Skeletal muscle cell (primary cell): ENCODE measurements at places on chromosomes 3 and 15.

GRCh38 chr3:192129586-192129985 is 597.8 kb downstream of the FGF12 start:
- no peak for DNase-seq

GRCh38 chr3:11634081-11634635 is 9.6 kb downstream of the VGLL4 start:
- no peak for DNase-seq

- DNase-seq: no peak
These were observed 345.2 kb downstream of the VGLL3 start for GRCh38 chr3:86645756-86646155.

DNA sequence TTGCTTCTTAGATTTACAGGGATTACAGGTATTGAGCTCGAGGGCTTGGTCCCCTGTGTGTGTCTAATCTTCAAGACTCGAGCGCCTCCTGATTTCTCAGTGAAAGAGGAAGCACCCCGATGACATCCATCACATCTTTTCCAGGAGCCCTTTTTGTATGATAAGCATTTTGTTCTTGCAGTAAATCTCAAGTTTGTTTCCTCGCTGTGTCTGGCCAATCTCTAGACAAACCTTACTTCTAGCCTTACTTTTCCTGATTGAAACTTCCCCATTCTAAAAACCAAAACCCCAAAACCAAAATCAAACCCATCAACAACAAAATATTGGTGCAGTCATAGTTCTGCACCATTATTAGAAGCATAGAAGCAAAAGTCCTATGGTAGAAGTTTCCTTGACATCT is 286.0 kb downstream of the NFKBIZ start:
- no peak for DNase-seq

- DNase-seq: no peak
These were observed 382.9 kb downstream of the OTOL1 start for GRCh38 chr3:161879470-161879869.

- no peak for DNase-seq
These were observed 85.9 kb upstream of the CSPG5 start for GRCh38 chr3:47664519-47664918.

GRCh38 chr3:65587650-65588439 is 450.9 kb downstream of the MAGI1 start:
- DNase-seq: no peak

DNA sequence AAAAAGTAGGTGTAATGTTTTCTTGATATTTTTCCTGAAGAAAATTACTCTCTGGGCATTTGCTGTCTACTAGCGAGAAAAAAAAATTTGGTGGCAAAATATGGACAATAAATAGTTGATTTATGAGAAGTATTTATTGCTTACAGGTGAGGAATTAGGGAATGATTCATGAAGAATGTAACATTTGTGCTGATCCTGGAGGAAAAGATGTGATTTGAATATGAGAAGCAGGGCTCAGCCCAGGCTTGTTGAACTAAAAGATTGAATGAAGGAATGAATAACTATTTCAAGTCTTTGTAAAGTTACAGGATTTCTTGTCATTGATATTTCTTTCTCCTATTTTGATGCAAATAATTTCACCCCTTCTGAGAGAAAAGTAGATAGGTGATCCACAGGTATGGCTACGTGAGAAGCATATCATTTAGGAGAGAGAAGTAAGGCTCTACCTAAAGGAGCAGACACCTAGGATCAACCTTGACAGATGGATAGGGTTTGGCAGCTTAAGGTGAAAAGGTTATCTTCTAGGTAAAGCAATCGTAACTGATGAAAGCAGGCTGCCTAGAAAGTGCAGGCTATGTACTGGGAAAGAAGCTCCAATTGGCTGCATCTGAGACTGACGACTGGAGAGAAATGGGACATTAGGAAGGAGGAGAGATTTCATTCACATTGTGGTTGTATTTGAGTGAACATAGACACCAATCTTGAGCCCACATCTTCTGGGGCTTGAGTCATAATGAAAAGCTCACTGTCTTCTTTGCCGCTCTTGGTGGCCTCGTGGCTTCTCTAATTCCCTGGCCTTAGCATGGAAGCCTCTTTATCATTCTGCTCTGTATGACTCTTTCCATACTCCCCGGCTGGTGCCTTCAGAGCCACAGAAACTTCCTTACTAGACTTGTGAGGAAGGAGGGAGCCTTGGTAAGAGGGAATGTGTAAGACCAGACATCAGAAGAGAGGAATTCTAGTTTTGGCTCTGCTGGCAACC is 106.5 kb downstream of the P3H2 start:
- no peak for DNase-seq

DNA sequence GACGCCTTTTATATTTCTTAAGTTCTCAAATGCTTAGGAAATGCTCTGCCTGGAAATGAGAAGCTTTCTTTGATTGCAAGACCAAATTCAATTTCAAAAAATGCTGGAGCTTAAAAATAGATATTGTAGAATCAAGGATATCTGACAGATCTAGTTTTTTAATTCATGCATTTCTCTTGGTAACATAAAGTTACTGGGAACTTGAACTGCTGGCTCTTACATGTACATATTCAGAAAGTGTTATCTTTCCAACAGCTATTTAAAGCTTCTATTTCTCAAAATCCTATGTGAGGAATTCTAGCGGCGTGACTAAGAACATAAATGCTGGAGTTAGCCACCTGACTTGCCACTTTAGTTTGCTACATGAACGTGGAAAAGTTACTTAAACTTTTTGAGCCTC is 109.3 kb downstream of the C3orf38 start:
- no peak for DNase-seq

DNA sequence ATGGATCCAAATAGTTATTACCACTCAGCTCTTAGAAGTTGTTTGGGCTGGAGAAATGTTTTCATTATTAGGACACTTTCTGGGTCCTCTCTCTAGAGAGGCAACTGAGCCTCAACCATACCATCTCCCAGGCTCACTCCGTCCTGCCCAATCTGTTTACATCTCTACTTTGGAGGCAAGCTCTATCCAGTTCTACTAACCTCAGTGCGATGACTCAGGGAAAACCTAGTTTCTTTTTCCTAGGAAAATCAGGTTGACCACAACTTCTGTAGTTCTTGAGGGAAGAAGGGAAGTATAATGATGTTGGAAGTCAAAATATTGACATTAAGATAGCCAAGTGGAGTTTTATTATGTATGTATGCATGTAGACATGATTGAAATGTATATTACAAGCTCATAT is 40.4 kb downstream of the LPP start:
- DNase-seq: no peak

DNA sequence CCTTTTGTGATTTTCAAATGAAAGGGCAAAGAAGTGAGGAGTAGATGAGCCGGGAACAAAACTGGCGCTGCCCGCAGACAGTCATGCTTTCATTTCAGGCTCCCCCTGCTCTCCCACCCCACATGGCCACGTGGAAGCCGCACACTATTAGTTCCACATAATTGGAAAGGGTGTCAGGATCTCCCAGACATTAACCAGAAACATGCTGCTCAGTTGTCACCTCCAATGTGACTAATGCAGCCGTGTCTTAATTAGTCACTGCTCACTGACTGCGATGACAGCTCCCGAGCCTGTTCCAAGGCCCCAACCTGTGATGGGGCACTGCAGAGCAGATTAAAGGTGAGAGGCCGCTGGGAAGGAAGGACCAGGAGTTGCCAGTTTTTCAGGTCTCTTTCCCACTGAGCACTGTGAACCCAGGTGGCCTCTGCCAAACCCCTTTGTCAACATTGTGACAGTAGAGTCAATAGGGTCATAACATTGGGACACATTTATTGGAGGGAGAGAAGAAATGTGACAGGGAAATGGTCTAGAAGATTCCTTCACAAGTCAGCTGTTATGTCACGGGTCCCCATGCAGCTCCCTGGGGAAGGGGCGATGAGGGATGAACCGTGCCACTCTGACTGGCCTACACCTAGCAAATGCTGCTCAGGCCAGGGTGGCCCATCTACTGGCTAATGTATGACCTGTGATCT is 38.6 kb upstream of the SFMBT1 start:
- no peak for DNase-seq

GRCh38 chr3:174441588-174442301 is 417.4 kb upstream of the NAALADL2 start:
- DNase-seq: no peak
